ENCODE measurements at places on chromosomes 6 and 20.

DNA sequence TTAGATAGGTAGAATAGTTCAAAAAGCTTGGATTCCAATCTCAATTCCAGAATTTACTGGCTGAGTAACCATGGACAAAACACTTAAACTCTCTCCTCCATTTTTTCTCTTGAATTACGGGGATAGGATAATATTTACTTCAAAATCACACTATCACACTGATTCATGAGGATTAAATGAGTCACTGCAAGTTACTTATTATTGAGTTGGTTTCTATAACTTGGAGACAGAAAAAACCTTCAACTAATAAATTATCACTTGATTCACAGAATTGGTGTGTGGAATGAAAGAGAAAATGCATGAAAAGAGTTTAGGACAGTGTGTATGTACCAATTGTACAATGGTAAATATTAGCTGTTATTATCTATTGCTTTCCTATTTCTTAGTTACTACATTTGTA is 585.2 kb downstream of the PHF3 start:
- no peak for DNase-seq

- no peak for DNase-seq
Measured at GRCh38 chr6:94272327-94272726, 853.0 kb upstream of the EPHA7 start.

DNA sequence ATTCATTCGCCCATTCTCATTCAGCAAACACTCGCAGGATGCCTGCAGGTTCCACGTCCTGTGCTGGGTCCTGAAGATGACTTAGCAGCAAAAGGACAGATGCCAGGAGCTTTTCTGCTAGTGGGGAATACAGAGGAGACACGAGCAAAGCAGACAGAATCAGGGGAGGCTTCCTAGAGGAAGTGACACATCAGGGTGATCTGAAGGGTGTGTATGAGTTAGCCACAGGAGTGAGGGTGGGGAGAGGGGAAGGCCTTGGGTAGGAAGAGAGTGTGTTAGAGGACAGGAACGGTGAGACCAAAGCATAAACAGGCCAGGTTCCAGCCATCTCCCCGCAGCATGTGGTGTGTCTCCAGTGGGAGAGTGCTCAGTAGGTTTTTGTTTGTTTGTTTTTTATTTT is 73.4 kb upstream of the GTSF1L start:
- no peak for DNase-seq

DNA sequence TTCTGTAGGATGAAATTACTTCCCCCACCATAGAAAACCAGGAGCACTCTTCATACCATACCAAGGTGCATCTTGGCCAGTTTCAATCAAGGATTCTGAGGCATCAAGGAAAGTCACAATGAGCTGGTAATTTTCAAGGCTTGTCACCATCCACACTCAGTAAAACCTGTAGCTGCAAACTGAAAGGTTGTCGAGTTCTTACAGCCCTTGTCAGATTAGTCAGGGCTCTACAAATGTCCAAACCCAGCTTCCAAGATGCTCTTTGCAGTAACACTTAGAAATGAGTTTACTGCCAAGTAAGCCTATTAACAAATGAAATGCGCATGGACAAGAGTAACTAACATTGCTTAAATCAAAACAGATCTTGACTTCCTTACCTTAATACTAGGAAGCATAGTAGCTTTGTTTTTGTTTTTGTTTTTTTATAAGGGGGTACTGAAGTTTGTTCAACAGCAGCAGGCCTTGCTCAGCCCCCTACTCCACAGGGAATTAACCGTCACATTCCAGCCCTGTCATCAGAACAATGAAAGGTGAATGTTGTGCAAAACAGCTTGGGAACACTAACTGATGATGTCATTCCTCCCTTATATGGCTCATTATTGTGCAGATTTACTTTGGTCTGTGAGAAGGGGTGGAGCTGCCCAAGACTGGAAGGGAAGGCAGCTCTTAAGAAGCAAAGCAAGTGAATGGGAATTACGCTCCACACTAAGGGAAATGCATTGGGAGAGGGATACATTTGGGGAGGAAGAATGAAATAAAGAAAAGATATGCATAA is 49.9 kb upstream of the TMEM30A start:
- DNase-seq, result no peak

GRCh38 chr20:63835021-63835858 is 4.2 kb upstream of the ZBTB46 start:
- no peak for DNase-seq

DNA sequence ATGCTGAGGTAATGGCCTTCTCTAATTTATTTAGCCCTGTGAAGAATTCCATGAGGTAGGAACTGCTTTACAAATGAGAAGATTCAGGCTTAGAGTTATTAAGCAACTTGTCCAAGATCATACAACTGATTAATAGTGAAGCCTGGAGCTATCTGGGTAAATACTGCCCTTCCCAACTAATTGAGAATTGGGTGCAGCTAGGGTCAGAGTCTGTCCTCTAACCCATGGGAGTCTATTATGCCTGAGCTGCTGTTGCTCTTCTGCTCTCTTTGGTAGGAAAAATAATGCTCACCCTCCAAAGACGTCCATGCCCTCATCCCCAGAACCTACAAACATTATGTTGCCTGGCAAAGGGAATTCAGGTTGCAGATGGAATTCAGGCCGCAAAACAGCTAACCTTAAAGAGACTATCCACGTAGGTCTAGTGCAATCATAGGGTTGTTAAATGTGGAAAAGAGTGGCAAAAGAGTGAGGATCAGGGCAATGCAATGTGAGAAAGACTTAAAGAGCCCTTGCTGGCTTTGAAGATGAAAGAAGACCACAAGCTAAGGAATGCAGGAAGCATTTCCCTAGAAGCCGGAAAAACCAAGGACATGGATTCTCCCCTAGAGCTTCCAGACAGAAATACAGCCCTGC is 90.1 kb downstream of the SPTLC3 start:
- DNase-seq, result no peak

DNA sequence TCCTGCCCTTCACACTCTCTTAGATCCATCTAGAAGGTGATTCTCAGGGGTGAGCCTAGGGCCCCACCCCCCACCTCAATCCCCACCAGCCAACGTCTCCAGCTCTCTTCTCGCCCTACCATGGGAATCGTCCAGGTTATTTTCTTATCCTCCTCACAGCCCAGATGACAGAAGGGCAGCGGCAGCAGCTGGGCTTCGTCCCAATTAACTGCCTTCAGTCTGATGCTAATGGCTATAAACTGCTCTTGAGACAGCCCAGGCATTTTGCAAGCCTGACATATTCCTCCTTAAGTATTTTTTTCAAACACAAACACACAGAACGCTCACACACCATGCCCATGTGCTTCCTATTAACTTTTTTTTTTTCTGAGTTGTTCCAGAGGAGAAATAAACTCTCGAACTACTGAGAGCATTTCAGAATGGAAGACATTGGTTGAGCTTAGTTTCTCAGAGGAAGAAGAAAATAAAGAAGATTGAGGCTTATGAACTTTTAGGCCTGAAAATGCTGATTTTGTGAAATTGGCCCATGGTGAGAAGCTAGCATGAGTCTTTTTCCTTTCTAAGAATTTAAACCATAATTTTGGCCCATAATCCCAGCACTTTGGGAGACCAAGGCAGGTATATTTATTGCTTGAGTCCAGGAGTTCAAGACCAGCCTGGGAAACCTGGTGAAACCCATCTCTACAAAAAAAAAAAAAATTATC is 124.6 kb downstream of the EYA2 start:
- DNase-seq, result no peak

DNA sequence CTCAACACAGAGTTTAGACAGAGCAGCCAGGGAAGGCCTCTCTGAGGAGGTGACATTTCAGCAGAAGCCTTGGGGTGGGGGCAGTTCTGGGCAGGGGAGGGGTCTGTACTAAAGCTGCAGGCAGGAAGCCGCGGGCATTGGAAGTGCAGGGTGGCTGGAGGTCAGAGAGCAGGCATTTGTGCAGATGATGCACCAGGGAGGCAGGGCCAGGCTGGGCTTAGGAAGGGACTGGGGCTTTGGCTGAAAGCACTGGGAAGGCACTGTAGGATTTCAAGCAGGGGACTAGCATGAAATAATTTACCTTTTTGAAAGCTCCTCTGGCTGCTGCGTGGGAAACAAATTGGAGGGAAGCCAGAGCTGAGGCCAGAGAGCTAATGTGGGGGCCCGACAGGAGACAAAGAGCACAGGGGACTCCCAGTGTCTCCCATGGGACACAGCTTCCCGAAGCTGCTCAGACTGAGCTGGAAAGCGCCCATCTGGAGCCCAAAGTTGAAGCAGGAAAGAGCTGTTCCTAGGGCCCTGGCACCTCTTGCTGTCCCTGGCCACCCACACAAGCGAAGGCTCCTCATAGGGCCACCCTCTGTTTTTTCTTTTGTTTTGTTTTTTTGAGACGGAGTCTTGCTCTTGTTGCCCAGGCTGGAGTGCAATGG is 19.3 kb downstream of the ADA start:
- DNase-seq, result no peak

- DNase-seq, result no peak
Measured at GRCh38 chr6:7974938-7975763, 64.6 kb upstream of the TXNDC5 start.

DNA sequence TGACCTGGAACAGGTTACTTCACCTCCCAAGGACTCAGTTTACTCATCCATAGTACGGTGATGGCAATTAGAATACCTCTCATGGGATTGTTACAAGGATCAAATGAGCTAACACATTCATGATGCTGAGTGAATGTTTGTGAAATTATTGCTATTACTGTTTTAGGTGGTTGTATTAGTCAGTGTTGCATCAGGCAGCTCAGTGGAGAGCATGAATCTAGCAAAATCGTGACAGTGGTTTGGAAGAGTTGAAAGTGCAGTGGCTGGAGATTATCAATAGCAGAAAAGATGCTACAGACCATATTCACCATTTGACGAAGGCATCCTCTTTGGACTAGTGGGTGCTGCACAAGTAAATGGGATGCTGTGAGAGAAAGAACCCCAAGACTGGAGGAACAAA is 50.4 kb upstream of the CTNNBL1 start:
- no peak for DNase-seq

GRCh38 chr20:46990017-46990595 is 95.5 kb downstream of the EYA2 start:
- no peak for DNase-seq

- no peak for DNase-seq
Measured at GRCh38 chr6:156167625-156168071, 609.5 kb upstream of the ARID1B start.

DNA sequence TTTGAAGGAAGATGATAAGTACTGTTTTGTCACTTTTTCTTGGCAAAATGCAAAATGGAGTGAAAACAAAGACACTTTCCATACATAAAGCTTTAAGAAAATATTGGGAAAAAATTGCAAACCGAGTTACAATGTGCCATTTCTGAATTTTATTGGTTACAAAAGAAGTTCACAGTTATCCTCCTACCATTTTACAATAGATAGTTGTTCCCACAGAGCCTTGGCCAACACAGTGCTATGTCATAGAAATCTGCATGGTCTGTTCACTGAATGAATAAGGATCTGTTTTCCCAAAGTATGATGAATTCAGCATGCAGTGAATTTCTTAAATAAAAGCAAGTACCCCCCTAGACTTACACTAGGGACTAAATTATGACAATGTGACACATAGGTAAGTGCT is 268.2 kb upstream of the POU3F2 start:
- DNase-seq, result no peak

- no peak for DNase-seq
Measured at GRCh38 chr6:149318581-149319286, 1.2 kb downstream of the TAB2 start.

DNA sequence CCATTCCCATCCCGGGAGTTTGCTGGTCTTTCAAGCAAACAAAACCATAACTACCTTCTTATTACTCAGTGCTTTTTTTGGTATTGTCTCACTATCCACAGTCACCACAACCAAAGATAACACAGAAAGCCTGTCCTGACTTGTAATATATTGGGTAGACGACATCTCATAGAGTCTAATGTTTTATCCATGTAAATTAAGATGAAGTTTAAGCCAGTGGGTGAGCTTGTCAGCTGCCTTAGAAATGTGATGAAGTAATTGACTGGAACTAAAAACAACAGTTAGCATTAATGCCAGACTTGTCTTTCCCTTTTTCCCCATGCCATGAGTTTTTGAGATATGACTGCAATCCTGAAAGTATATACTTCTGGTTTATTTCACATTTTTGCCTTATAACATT is 282.7 kb upstream of the PRDM1 start:
- no peak for DNase-seq

DNA sequence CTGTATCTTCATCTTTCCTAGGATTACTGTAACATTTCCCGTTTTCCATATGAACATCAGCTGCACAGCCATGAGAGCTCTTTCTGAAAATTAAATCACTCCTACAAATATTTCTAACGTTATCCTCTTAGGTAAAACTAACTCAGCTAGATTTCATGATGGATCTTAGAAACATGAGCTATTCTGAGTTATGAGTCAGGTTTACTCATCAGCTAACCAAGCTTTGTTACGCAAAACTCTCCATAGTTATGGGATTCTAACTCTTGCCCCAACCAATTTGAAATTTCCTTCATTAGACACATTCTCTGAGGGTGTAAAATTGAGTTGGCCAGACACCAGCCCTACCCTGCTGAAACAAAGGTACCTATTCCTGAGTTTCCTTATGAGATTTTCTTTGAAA is 14.0 kb downstream of the DEFB110 start:
- no peak for DNase-seq

DNA sequence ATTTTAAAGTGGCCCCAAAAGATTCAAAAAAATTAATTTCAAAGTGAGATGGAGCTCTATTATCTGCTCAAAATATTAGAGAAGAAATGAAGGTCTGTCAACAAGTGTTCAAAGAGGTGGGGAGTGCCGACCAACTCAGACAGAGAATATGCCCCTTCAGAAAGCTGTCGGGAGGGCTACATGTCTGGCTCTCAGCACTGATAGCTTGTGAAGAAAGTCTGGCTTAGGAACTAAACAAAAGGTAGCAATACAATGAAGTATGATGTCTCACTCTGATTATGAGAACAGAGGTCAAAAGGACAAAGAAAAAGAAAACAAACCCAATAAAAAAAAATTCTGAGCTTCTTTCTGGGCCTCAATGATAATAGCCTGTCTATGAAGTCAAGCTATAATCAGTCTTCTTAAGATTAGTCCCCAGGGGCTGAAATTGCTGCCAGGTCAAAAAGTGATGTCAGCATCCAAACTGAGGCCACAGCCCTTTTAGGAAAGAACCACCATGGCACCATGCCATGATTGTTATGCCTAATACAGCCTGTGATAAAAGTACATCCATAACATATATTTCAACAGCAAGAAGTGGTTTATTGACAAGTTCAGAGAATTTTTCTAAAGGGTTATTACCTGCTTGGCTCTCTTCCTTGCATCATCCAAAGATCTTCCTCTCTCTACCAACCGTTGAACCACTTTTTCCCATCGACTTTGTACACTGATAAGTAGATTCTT is 150.9 kb downstream of the DST start:
- no peak for DNase-seq

DNA sequence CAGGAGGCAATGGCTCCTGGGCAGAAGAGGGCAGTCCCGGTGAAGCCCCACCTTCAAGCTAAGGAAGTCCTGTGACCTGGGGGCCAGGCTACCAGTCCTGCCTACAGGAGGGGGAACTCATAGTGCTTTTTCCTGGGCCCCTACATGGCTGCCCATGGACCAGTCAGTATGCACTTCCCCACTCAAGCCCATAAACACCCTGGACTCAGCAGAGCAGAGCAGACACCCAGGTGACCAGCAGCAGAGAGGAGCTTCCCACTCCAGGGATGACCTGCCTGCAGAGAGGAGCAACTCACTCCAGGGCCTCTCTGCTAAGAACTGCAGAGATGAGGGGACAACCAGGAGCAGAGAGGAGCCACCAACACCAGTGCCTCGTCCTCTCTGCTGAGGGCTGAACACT is 14.3 kb upstream of the ABCC10 start:
- no peak for DNase-seq

GRCh38 chr20:55365745-55366144 is 639.6 kb downstream of the CBLN4 start:
- no peak for DNase-seq

Measured in stimulated activated CD8-positive, alpha-beta memory T cell treated with anti-CD3 and anti-CD28 coated beads, Interleukin-12 subunit alpha, Interleukin-12 subunit beta, amount 100 ng/mL, for 4 hours (primary cell).